ENCODE measurements at places on chromosomes 7 and 10.

DNA sequence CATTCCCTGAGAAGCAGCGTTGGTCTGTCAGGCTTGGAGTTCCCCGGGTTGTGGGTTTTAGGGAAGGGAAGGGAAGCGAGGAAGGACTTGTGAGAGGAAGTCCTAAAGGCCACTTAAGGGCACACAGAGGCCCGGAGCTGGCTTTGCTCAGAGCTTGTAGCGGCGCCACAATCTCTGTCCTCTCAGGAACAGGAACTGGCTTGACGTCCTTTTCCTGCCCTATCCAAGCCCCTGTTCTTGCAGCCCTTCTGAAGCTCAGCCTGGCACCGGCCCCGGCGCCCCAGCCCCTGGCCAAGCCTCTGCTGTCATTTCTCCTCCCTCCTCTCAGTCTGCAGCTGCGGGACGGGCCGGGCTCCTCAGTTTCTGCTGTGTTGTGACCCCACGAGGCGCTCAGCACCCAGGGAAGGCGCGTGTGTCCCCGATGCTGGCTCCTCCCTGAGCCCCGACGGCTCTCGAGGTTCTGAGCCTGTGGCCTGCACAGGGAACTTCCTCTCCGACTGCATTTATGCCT lies at the start of gene GIMAP8:
Gene GIMAP8 (plus strand): TSS at position 140 of the 511 bp plus-strand sequence. CDS start 16,069 bp downstream, outside the sequence.
- DNase-seq = no peak

- no peak for DNase-seq
These were observed 576.6 kb upstream of the KCND2 start for GRCh38 chr7:119696336-119696735.

DNA sequence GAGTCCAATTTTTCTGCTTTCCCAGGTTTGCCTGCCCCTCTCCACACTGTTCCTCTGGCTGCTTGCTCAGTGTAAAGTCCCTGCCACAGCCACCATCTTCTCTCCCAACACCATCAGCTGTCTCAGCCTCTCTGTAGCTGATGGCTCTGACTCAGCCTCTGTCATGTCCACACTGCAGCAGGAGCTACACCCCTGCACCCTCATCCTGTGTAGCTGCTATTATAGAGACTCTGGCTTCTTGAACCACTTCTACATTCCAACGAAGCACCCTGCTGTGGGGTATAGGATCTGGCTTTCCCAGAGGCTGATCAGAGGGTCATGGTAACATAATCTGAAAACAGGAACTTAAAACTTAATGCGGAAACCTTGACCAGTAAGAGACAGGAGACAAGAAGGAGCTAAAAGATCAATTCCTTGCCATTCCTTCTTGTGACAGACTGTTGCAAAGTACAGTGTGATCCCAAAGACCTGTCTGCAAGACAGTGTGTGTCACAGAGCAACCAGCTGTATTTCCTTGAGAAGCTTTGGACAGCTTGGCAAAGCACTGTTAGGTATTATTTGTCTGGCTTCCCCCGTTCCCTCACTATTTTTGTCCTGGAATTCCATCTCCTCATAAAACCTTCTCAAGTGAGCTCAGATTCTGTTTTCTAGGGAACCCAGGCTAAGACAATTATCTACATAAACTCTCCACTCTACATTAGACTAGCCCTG lies 42.3 kb downstream of the NRCAM start:
- DNase-seq = peak; percentile 50

DNA sequence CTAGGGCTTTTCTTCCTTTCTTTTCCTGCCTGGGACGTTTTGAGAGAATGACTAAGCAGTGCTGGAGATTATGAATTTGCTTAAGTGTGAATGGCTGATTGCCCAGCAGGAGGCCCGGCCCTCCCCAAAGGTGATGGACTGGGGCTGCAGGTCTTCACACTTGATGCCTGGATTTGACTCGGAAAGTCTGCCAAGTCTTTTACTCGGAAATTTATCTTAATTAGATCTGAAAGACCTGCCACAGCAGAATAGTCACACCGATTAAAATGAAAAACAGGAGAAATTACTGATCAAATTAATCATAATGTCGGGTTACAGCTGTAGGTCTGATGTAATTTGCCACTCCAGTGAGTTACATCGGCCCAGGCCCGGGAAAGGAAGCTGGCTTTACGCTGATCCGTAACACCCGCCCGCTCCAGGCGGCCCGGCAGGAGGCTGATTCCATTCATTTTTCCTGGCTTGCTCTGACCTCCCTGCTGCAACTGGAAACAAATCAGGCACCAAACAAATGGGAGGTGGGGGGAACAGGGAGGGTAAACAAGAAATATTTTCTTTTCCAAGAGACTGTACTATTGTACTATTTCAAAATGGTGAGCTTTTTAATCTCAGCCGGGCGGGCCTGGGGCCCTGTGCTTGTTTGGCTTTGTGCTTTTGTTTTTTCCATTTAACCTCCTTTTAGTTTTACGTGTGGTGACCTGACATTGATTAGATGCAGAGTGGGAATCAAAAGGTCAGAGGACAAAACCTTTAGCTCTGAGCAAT lies 212.4 kb upstream of the YAE1 start:
- DNase-seq = peak; percentile 68

GRCh38 chr10:115355162-115355760 lies 262.1 kb downstream of the ATRNL1 start:
- DNase-seq = peak; percentile 72

DNA sequence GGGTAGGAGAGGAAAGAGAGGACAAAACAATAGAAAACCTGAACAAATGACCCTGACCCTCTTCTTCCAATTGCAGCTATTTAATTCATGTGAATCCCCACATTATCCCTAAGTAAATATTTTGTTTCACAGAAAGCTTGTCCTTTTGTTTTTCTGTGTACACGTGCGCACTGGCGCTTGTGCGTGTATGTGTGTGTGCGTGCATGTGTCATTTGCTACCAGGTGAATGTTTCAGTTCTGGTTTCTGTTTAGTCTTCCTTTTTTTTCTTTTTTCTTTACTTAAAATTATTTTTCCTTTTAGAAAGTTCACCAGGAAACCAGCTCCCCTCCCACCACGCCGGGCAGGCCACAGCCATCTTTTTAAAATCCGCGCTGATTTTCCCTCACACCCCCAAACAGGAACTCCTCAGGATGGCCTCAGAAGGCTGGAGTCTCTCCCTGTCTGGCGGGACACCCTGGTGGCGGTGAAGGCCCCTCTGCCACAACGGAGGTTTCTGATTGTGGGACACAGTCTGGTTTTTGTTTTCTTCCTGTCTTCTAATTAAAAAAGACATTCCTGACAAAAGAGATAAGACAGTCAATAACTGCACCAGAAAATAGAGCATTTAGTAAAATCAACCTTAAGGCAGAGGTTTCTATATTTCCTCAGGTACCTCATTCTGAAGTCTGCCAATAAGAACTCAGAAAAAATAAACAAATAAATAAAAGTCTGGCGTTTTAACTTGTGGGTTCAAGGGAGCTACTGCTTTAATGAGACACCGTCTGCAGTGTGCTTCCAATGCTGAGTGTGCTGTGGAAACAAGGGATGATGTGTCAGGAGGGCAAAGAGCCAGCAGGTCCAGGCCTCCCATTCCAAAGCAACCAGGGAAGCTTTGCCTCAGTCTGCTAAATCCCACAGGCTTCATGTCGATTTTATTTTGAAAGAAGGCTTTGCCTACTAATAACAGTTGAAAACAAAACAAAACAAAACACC lies 17.4 kb downstream of the IRF5 start:
- DNase-seq = no peak

DNA sequence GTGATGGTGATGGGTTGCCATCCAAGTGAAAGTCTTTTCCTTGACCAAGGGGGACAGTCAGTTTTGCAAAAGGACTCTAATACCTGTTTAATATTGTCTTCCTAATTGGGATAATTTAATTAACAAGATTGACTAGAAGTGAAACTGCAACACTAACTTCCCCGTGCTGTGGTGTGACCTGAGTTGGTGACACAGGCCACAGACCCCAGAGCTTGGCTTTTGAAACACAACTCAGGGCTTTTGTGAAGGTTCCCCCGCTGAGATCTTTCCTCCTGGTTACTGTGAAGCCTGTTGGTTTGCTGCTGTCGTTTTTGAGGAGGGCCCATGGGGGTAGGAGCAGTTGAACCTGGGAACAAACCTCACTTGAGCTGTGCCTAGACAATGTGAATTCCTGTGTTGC lies 6.9 kb downstream of the PPIF start:
- no peak for DNase-seq

GRCh38 chr7:22487978-22488642 lies 11.9 kb downstream of the STEAP1B start:
- no peak for DNase-seq

DNA sequence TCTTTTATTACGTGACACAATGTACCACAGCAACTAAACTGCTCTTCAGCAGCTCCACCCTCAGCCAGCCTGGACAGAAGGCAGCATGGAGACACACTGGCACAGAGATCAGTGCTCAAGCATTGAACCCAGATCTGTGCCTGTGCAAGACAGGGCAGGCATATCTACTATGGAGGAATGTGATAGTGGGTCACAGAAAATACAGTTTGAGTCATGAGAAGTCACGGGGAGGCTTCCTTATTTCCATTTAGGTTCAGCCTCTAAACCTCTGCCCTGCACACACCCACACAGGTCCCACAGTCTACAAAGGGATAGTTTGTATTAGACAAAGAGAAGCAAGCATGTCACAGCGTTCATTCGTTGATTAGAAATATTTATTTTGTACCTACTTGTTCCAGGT lies 187.4 kb upstream of the AGR3 start:
- no peak for DNase-seq

GRCh38 chr10:111650088-111650487 lies 533.5 kb downstream of the GPAM start:
- DNase-seq = no peak

DNA sequence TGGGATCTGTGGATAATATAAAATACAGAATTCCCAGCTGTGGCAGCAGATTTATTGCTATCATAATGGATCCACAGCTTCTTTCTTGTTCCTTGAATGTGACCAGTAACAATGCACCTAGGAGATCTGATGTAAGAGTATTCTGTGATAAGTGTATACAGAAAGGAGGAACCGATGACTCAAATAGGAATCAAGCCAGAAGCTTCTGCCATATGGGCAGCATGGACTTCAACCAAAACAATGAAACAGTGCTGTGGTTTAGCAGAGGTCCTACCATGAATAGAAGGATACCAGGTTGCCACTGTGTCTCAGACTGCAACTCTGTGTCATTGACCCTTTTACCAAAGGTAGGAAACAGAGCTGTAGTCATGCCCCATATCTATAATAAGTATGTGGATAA lies 81.8 kb downstream of the PTPRZ1 start:
- DNase-seq = no peak

- peak; percentile 5 for DNase-seq
These were observed 42.2 kb downstream of the MAD1L1 start for GRCh38 chr7:2190531-2190930.

DNA sequence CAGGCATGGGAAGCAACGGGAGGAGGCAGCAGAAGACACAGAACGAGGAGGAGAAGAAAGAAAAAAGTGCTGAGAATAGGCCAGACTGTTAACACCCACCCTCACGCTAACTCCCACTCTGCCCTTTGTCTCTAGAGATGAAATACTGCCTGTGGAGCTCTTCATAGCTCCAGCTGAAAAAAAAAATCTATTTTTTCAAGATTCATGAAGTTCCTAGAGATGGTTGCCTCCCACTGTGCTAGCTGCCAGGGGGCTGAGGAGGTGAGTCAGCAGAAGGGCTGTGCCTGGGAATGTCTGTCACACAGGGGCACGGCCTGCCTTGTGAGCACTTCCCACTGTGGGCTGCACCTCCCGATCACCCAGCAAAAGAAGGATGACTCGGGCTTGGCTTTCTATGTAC lies 144.5 kb downstream of the RNF216 start:
- DNase-seq = peak; percentile 73

DNA sequence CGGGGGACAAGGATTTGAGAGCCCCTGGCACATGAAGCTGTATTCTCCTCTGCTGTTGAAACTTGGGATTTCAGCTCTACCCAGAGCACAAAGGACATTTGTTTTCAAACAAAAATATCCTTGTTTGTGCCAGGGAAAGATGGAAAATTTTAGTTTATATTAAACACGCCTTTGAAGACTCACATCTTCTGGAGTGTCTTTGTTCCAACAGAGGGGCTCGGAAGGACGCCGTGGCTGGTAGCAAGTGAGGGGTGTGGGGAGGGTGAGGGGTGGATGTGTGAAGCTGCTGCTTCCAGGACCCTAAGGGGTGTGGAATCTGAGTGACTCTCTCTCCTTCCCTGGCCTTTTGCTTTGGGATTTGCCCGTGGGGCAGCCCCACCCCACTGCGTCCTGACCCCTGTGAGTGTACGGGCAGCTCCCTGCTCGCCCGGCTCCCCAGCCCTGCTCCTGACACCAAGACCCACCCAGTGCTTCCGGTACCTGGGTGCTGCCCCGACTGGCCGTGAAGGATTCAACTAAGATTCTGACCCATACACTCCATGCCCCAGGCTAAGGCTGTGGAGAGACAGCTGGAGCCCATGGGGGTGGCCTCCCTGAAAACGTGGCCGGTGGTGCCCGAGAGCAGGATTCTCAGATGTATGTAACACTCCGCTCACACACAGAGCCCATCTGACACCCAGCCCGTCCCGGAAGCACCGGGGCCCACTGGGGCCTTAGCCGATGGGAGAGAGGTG lies 59.6 kb downstream of the ZRANB1 start:
- DNase-seq = no peak

- no peak for DNase-seq
These were observed 139.9 kb downstream of the CXCL12 start for GRCh38 chr10:44244745-44245600.

GRCh38 chr10:89652806-89653370 lies 7.8 kb upstream of the PANK1 start:
- no peak for DNase-seq

- DNase-seq = no peak
These were observed 58.6 kb downstream of the LAMB4 start for GRCh38 chr7:108071551-108071950.
